ENCODE measurements at places on chromosomes 7 and 10. TPM values are rescaled to one million over a fixed set of nuclear protein-coding genes. Genes with fewer than 3 reads are reported as not detected.

Gene FZD8
- 4.9 TPM for total RNA-seq

Gene ATOH7
- total RNA-seq: 0.10 TPM

Gene GPNMB
- total RNA-seq: 3.6 TPM

Gene NYAP1
- 5.8 TPM for total RNA-seq

Gene GIMAP5
- not detected for total RNA-seq
